ENCODE measurements at places on chromosomes 5 and 9. TPM values are rescaled to one million over a fixed set of nuclear protein-coding genes. Genes with fewer than 3 reads are reported as not detected.

Gene C5
- 5.1 TPM for total RNA-seq

Gene C9orf153
- 0.50 TPM for total RNA-seq

Gene PRR16
- total RNA-seq = 9.3 TPM

Gene ZNF484
- 10.8 TPM for total RNA-seq

Gene BTNL8
- not detected for total RNA-seq

Gene SLC45A2
- total RNA-seq = not detected

Gene PCDHB10
- 0.66 TPM for total RNA-seq

Gene KCNT1
- not detected for total RNA-seq

Gene ZDHHC11B
- 0.29 TPM for total RNA-seq

Gene CLK4
- 21.3 TPM for total RNA-seq

Gene STOML2
- 157 TPM for total RNA-seq

Gene C9
- not detected for total RNA-seq

Gene TSSK1B
- 0.15 TPM for total RNA-seq

Gene UHRF2
- total RNA-seq = 66.8 TPM

Gene GARIN3
- total RNA-seq = not detected

Gene MRNIP
- total RNA-seq = 21.2 TPM

Gene PCAT7
- not detected for total RNA-seq

Gene SLC34A3
- total RNA-seq = under 0.01 TPM

Gene EIF4E1B
- total RNA-seq = not detected

Gene SLC6A19
- not detected for total RNA-seq

Gene DOCK8
- 0.44 TPM for total RNA-seq

Gene CSF1R
- total RNA-seq = under 0.01 TPM

Gene PCDHGB5
- 40.4 TPM for total RNA-seq

Gene CAST
- 200 TPM for total RNA-seq

Gene LCN12
- not detected for total RNA-seq

Gene PRRC1
- total RNA-seq = 60.4 TPM

Gene LCP2
- not detected for total RNA-seq

Gene RGMB
- total RNA-seq = 63.0 TPM

Gene CCDC152
- 5.8 TPM for total RNA-seq

Gene ALDOB
- total RNA-seq = not detected

Gene ANKRD34B
- total RNA-seq = not detected

Gene PCDHGA3
- 2.6 TPM for total RNA-seq

Gene MACROH2A1
- total RNA-seq = 184 TPM

Gene FREM1
- total RNA-seq = 0.17 TPM

Gene GFI1B
- total RNA-seq = not detected

Gene ECPAS
- total RNA-seq = 102 TPM

Gene EGFLAM
- 3.0 TPM for total RNA-seq

Gene PCDHGB7
- total RNA-seq = 16.4 TPM

Gene SETX
- total RNA-seq = 72.1 TPM

Gene FAM193B
- 25.7 TPM for total RNA-seq

Gene ACTBL2
- not detected for total RNA-seq

Gene PSD2
- 0.17 TPM for total RNA-seq

Gene UBTD2
- total RNA-seq = 23.2 TPM

Gene OSMR
- total RNA-seq = 73.0 TPM

Gene FGF10
- 7.3 TPM for total RNA-seq

Gene PCDHGB2
- total RNA-seq = 5.1 TPM

Gene SCGB3A1
- total RNA-seq = not detected

Gene FBN2
- 78.2 TPM for total RNA-seq

Measured in smooth muscle cell of trachea (primary cell).